ENCODE measurements at places on chromosomes 13 and 19. TPM values are rescaled to one million over a fixed set of nuclear protein-coding genes. Genes with fewer than 3 reads are reported as not detected.

Gene TPTE2
- not detected for total RNA-seq

- DNase-seq = no peak
These were observed 603 bp downstream of the GPALPP1 start for GRCh38 chr13:44989941-44990340.

- DNase-seq = no peak
These were observed 131.5 kb downstream of the RGCC start for GRCh38 chr13:41588899-41589298.

Gene TNFSF13B
- 1.0 TPM for total RNA-seq

DNA sequence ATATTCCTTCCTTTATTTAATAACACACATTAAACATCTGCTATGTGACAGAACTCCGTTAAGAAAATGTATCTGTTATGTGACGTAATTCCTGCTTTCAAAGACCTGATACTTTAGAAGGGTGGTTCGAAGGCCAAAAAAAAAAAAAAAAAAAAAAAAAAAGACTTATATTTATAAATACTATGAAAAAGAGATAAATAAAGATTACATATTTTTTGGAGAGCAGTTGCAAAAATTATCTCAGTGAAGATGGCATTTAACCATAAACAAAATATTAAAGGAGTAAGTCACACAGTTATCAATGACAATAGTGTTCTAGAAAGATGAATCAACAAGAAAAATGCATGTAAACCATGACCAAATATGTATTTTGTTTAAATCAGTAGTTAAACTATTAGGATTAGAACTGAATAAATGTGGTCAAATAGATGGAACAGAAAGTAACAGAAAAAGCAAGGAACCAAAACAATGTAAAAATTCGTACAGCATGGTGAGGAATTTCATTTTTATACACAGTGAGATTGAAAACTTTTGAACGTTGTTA lies 612.3 kb upstream of the SLITRK5 start:
- DNase-seq = no peak

DNA sequence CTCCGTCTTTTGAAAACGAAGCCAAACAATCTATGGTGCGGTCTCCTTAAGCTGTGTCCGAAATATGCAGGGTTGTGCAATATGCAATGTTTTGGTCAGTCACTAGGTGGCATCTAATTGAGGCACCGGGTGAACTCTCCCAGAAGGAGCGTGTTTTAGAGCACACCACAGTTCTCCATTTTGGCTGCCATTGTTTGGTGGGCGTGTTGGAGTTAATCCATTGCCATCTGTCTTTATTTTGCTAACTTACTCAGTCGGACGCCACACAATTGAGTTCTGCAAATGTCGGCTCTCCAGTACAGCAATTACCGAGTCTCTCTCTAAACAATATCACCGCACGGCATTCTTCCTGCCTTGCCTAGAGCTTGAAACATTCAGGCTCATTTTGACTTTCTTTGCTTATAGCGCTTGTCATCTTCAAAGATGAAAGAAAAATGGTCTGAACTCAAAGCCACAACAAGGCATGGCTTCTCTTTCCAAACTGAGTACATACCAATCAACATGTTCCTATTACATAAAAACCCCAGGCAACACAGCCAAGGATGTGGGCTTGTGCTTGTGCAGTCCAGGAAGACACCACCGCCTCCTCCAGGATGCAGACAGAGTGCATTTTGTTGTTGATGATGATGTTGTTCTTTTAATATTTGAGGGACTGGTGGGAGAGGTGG lies 182.0 kb upstream of the SERP2 start:
- peak; percentile 59 for DNase-seq
